ENCODE measurements at places on chromosomes 2 and 18.
A peak's percentile ranks its signal among the peaks of the same experiment; 100 is the strongest.

DNA sequence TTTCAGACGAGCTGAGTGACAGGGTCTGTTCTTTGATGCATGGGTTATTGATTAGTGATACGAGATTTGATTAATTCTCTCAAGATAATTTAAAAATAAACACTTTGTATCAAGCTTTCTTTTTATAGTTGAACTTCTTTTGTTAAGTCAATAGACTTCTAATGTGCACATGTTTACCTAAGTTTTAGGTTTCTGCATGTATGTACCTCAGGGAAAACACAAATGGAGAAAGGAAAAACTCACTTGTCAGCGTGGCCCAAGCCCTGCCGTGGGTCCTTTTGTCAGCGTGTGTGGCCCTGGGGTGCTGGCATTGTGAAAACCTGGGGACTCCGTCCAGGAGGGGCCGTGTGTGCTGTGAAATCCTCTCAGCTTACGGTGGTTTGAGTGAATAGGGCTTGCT, 153.7 kb downstream of the SNTG2 start:
- no peak for DNase-seq

DNA sequence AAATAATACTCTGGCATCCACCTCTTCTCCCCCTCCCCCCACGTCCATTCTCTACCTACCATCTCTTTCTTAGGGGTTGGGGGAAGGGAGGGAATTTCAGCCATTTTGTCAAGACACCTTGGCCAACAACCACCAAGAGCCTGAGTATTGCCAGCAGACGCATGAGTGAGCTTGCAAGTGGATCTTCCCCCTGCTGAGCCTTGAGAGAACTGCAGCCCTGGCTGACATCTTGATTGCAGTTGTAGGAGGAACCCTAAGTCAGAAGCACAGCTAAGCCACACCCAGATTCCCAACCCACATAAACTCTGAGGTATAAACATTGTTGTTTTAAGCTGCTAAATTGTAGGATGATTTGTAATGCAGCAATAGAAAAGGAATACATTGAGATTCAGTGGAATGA, 165.6 kb downstream of the TMEFF2 start:
- no peak for DNase-seq

- no peak for DNase-seq
Measured at GRCh38 chr2:19020144-19021099, 338.0 kb downstream of the OSR1 start.

- no peak for DNase-seq
Measured at GRCh38 chr2:135944625-135945024, 40.8 kb downstream of the DARS1 start.

DNA sequence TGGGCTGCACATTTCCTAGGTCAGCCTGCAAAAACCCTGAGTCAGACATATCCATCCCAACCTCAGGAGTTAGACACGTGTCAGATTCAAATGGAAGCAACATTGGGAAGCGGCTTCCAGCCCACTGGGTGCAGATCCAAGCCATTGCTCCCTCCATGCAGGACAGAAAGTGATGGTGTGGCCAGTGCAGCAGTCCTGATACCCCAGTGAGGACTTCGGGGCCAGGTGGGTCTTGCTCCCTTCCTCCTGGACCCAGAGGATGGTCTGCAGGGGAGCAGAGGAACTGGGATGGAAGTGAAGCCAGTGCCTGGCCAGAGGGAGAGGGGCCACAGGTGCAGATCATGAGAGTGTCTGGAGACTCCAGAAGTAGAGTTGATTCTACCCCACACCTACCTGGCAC, 252.0 kb downstream of the FAM210A start:
- no peak for DNase-seq

- no peak for DNase-seq
Measured at GRCh38 chr2:102126660-102127059, 15.9 kb upstream of the IL1R1 start.

- DNase-seq: no peak
Measured at GRCh38 chr2:127254386-127254981, 34.4 kb upstream of the CYP27C1 start.

DNA sequence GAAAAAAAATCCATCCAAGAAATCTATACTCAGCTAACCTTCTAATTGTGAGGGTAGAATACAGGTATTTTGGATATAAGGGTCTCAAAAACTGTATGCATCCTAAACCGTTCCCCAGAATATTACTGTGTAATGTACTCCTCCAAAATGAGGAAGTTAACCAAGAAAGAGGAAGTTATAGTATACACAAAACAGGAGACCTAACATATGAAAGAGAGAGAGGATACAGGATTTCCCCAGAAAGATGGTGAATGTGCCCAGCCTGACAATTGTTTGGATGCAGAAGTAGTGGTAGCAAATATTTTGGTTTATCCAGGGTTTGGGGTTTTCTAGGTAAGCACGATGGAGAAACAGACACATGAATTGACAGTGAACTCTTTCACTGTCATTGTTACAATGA, 50.6 kb downstream of the GALNT3 start:
- DNase-seq: no peak

DNA sequence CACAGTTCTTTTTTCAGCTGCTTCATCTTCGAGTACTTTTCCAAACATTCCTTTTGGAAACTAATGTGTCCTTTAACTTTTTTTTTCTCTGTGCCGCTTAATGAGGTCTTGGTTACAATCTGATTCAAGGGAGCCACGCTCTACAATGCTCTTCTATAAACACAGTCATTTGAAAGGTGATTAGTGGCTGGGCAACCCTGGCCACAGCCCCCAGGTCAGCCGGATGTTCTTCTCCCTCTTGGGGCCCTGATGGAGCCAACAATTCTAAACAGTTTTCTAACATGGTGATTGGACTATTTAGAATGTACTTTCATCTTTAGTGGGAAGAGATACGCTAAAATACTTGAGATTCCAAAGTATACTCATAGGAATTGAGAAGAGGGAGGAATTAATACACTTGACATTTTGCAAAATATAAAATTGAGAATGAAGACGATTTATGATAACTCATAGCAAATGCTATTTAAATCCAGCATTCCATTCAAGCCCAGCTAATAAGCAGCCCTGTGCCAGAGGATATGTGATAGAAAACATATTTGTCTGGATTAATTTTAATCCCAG, 83.7 kb upstream of the MBOAT2 start:
- no peak for DNase-seq

DNA sequence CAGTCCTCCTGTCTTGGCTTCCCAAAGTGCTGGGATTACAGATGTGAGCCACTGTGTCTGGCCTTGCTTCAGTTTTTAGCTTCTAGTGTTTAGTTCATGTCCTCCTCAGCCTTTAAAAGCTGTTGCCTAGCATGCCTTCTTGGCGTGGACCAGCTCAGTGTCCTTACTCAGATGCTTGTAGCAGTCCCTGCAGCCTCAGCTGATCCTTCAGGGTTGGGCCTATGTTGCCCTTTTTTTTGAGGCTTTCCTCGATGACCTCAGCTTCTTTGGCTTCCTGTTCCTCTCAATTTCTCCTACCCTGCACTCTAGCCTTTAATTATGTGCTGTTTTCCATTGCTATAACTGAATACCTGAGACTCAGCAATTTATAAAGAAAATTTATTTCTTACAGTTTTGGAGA, 57.7 kb downstream of the TANC1 start:
- DNase-seq: no peak

DNA sequence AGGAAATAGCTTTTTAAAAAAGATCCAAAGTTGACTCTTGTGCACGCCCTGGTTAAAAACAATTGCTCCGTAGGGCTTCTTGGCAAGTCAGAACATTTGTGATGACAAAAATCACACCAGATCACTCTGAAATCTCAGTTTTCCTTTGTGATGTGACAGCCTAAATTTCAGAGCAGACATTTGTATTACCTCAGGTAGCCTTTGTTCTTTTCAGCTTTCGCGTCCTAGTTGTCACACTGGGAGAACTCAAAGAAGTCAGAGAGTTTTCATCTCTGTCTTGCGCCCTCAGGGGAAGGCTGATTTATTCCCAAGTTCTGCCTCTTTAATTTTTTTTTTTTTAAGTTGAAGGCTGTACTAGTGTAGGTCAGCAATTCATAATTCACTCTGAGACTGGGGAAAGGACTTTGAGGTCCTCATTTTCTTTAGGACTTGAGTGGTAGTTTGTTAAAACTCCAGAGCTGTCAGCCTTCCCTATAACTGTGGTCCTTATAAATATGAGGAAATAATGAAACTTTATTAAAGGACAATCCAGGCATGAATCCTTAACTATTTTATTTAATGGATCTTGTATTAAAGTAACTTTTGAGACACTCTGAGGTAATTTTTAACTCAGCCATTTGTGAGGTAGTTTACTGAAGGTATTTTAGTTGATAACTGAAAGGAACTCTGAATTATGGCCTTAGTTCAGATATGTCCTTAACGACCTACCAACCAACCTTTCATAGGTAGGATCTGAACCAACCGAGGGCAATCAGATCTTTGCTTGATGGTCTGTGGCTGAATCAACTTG, 525.1 kb upstream of the FAM98A start:
- DNase-seq: no peak

GRCh38 chr2:56231361-56231760, 47.6 kb downstream of the CCDC85A start:
- no peak for DNase-seq

DNA sequence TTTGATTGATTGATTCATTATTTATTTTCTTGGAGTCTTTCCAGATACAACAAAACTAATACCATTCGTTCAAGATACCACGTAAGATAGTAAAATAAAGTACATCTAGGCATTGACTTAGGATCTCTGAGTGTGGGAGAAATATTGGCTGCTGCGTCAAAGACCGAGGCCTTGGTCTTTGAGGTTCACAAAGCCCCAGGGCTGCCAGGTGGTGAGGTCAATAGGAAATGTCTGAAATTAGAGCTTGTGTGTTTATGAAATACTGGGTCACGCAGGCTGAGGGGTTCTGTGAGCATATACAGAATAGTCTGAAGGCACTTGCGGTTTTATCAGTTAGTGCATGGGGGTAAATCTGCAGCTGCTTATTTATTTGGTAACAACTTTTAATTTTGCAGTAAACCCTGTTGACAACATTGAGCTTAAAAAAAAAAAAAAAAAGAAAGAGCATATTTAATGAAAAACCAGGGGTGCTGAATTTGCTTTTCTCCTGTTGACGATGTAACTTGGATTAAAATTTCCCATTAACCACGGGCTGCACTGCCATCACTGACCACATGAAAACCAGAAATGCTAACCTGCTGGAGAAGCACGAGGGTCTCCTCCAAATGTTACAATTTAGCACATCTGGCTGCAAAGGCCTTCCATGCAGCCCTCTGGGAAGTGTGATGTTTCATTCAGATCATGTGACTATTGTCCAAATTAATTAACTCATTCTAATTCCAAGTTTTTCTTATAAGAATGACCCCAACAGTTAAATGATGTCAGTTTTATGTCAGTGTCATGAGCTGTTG, 27.1 kb upstream of the SERPINB12 start:
- no peak for DNase-seq

- DNase-seq: no peak
Measured at GRCh38 chr2:195406886-195407603, 250.0 kb upstream of the SLC39A10 start.

- no peak for DNase-seq
Measured at GRCh38 chr2:75564713-75565359, 4.1 kb upstream of the EVA1A start.

GRCh38 chr2:30239308-30239985, 8.1 kb downstream of the LBH start:
- peak; percentile 18 for DNase-seq

DNA sequence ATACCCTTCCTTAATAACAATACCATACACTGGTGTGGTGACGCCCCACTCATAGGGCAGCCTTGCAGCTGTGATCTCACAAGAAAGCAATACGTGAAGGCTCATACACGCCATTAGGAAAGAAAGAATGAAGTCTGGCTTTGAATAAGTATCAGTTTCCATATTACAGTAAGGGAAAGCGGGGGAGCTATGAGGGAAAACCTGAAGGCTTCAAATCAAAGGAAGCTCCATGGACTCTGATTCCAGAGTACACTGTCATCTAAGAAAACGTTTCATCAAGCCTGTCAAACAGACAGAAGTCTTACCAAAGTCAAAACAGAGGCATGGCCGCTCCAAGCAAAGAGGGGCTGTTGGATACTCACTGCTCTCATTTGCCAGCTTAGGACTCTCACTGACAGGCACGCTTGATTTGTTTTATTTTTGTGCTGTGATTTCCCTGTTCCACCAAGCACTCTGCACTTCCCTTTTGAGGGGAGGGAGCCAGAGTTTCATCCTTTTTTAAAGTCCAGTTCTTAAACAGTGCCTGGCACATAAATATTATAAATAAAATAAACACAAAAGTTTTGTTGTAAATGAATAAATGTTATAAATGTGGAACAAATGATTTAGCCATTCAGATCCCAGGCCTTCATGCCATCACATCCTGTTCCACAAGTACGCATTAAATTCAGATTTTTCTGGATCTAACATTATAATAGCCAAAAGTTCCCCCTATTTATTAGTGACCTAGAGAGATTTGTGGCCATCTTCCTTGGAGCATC, 221.2 kb downstream of the PIEZO2 start:
- no peak for DNase-seq
